ENCODE measurements at places on chromosomes 3 and 15. TPM values are rescaled to one million over a fixed set of nuclear protein-coding genes. Genes with fewer than 3 reads are reported as not detected.
A peak's percentile ranks its signal among the peaks of the same experiment; 100 is the strongest.

- no peaks in the 10 kb centered on the region for H3K4me1 ChIP-seq
- H3K36me3 ChIP-seq: no peaks in the 10 kb centered on the region
- H3K27me3 ChIP-seq: no peaks in the 10 kb centered on the region
- no peak overlapping the region for H3K4me3 ChIP-seq
- no peak for DNase-seq
Measured at GRCh38 chr3:25120665-25121064, 307.4 kb upstream of the RARB start.

DNA sequence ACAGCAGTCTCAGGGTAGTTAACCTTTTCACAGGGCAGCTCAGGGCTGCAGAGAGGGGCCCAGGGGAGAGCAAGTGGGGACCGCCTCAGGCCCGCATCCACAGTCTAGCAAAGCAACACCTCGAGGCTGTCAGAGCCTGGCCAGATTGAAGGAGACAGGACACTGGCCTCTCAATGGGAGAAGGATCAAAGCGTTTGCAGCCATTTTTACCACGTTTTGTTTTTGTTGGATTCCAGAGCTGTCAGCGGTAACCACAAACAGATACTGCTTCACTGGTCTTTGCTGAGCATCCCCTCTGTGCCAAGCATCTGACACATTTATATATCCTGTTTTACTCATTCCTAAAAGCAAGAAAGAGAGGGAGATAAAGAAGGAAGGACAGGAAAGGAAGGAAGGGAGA is 153.8 kb downstream of the SHQ1 start:
- DNase-seq: no peak
- H3K36me3 ChIP-seq: no peaks in the 10 kb centered on the region
- H3K4me1 ChIP-seq: no peaks in the 10 kb centered on the region

GRCh38 chr3:136862617-136863322 is 762 bp downstream of the NCK1 start:
- H3K27ac ChIP-seq: peak overlapping the region; percentile 80
- peak; percentile 23 for DNase-seq
- peak overlapping the region; percentile 85 for H3K4me3 ChIP-seq
- H3K4me1 ChIP-seq: peaks cover 6% of the 10 kb centered on the region

DNA sequence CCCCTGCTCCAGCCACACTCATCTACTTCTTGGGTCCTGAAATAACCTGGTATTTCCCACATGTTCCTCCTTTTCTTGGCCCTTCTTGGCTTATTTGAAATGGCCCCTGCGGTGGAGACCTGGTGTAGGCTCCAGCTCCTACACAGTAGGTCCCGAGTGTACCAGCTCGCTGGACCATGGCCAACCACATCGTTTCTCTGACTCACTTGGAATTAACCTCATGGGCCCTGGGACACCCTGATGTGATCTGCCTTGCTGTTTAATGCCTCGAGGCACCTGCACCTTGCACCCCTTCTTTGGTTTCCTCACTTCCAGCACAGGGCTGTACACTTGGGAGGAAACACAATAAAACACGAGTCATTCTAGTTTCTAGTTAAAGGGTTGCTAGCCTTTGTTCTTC is 60.3 kb downstream of the FEM1B start:
- H3K27me3 ChIP-seq: peaks cover 2% of the 10 kb centered on the region
- peaks cover 7% of the 10 kb centered on the region for H3K4me1 ChIP-seq
- no peak for DNase-seq

DNA sequence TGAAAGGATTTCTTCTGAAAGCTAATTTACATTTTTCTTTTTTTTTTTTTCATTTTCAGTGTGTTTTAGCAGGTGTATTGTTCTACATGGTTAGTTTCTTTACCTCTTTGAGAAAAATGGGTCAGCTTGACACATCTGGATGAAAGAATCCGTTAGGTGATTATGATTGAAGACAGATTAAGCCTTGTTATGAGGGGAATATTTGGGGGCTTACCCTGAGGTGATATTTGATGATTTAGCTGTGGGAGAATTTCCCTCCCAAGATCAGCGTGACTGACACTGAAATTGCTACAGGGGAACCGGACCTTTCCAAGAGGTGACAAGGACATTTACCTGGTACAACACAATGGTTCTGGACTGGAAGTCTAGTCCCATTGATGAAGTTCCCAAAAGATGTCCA is 147.5 kb downstream of the NFKBIZ start:
- H3K4me3 ChIP-seq: no peak overlapping the region
- DNase-seq: no peak
- H3K4me1 ChIP-seq: peaks cover 49% of the 10 kb centered on the region
- H3K27ac ChIP-seq: no peak overlapping the region
- H3K27me3 ChIP-seq: no peaks in the 10 kb centered on the region

DNA sequence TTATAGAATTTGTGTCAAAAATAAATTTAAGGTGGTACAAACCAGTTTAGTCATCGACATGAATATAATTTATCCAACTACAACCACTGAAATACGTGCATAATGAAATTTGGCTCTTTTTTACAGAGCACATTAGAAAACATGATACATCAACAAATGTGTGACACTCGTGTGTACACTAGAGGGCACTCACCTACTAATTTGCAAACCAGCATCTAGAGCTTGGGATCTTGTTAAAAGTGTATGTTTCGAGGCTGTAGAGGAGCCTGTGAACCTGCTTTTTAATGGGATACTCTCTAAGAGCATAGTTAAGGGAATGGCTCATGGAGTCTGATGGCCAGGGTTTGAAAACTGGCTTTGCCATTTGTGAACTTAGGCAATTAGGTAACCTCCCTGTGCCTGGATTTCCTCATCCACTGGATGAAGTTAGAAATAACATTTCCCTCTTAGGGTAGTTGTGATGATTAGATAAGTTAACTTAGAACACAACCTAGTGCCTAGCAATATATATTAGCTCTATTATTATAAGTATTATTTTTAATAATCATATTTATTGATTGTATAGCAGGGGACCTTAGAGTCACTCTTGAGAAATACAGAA is 8.8 kb upstream of the CPOX start:
- no peak overlapping the region for H3K27ac ChIP-seq
- H3K4me3 ChIP-seq: no peak overlapping the region
- no peaks in the 10 kb centered on the region for H3K4me1 ChIP-seq
- H3K36me3 ChIP-seq: no peaks in the 10 kb centered on the region
- H3K27me3 ChIP-seq: no peaks in the 10 kb centered on the region
- DNase-seq: no peak

SCN5A gene
- 0.24 TPM for polyA plus RNA-seq

DNA sequence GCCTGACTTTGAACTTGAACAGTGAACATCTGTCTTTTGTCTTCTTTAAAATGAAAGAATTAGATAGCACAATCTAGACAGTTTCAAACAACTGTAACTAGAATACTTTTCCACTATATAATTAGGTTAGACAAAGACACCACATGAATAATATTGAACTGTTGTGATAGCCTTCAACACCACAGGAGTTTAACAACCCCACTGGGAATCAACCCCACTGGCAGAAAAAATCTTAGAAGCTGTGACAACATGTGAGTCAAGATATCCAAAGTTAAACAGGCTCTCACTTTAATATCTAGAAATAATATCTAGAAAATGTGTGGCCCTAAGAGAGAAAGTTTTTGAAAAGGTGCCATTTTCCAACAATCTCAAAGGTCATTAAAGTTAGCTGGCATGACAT is 64.4 kb upstream of the PRICKLE2 start:
- H3K4me3 ChIP-seq: no peak overlapping the region
- no peak overlapping the region for H3K27ac ChIP-seq
- no peaks in the 10 kb centered on the region for H3K27me3 ChIP-seq
- DNase-seq: no peak
- H3K36me3 ChIP-seq: no peaks in the 10 kb centered on the region
- H3K4me1 ChIP-seq: peaks cover 18% of the 10 kb centered on the region

DNA sequence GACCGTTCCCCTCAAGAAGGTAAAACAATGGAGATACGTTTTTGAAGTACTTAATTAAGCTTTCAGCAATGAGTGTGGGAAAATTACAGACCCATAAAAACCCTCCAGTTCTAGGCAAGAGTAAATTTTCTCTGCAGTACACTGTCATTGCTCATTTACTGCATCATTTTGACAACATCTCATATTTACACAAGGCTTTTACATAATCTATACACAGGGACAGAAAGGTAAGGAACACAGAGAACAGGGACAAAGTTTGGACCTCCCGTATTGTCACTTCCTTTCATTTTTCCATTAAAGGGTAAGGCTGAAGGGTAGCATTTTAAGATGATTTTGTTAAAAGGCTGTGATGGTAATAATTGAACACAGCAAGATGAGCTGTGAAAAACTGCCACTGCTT is 7.4 kb upstream of the HGD start:
- no peaks in the 10 kb centered on the region for H3K27me3 ChIP-seq
- DNase-seq: no peak
- no peak overlapping the region for H3K4me3 ChIP-seq
- peaks cover 5% of the 10 kb centered on the region for H3K36me3 ChIP-seq
- H3K27ac ChIP-seq: no peak overlapping the region

GRCh38 chr15:80699981-80700380 is 4.9 kb downstream of the ABHD17C start:
- H3K4me1 ChIP-seq: peaks cover 34% of the 10 kb centered on the region
- H3K27me3 ChIP-seq: no peaks in the 10 kb centered on the region
- H3K4me3 ChIP-seq: no peak overlapping the region
- DNase-seq: no peak
- no peak overlapping the region for H3K27ac ChIP-seq
- peaks cover 8% of the 10 kb centered on the region for H3K36me3 ChIP-seq

SELENOK gene
- polyA plus RNA-seq: 73.6 TPM

DNA sequence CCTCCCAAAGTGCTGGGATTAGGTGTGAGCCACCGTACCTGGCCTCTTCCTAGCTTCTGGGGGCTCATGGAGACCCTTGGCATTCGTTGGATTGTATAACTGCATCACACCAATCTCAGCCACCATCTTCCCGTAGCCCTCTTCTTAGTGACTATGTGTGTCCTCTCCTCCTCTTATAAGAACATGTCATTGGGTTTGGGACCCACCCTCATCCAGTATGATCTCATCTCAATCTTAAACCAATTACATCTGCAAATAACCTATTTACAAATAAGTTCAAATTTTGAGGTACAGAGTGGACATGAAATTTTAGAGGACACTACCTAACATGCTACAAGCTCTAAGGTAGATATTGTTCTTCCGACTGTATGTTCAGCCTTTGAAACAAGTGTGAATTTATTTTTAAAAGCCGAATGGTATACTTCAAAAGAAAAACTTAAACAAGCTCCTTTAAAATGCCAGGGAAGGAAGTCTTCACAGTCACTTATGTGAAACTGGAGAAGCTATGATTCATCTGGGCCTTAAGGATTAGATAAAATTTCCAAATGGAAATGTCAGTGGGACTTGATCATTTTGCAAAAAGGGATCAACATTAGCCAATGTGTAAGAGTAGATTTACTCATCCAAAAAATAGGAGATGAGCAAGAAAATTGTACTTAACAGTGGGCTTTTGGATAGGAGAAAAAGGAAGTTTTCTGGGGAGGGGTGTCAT is 225.7 kb downstream of the MEX3B start:
- no peak for DNase-seq
- no peak overlapping the region for H3K27ac ChIP-seq
- no peaks in the 10 kb centered on the region for H3K4me1 ChIP-seq

- DNase-seq: no peak
- H3K36me3 ChIP-seq: no peaks in the 10 kb centered on the region
- no peak overlapping the region for H3K4me3 ChIP-seq
- no peaks in the 10 kb centered on the region for H3K27me3 ChIP-seq
Measured at GRCh38 chr15:62828364-62828763, 214.2 kb upstream of the TPM1 start.

CGGBP1 gene
- 43.0 TPM for polyA plus RNA-seq
